ENCODE measurements at places on chromosomes 11 and 22.

- peak; percentile 82 for DNase-seq
These were observed 38.1 kb upstream of the LINC01488 start for GRCh38 chr11:69443138-69443967.

- no peak for DNase-seq
These were observed 33.6 kb upstream of the TUB start for GRCh38 chr11:8047382-8047781.

- DNase-seq: no peak
These were observed 1033.7 kb upstream of the CCDC90B start for GRCh38 chr11:84319863-84320262.

GRCh38 chr11:121372671-121373429 lies 79.3 kb upstream of the SORL1 start:
- no peak for DNase-seq

- peak; percentile 78 for DNase-seq
These were observed 31.7 kb downstream of the FAM181B start for GRCh38 chr11:82701847-82702520.

DNA sequence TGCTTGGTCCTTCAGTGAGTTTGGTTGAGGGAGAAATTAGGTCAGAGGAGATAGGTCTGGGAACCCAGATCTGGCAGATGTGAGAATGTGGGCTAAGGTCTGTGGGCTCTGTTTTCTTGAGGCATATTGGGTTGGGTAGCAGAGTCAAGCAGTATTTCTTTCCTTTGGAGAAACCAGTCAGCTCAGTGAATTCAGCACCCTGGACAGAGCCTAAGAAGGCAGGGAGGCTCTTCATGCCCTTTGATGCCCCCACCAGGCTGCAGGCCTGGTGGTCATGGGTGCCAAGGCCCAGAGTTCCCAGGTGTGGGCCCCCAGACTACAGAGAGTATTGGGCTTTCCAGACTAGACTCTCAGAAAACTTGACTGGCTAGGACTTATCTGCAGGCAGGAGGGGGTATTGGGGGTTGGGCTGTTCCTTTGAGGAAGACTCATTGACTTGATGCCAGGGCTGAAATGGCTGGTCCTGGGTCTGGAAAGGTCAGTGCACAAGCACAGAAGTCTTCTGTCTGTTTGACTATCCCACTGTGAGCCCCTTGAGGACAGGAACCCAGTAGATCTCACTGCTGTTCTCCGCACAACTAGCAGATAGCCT lies 45.3 kb upstream of the NECTIN1 start:
- no peak for DNase-seq

DNA sequence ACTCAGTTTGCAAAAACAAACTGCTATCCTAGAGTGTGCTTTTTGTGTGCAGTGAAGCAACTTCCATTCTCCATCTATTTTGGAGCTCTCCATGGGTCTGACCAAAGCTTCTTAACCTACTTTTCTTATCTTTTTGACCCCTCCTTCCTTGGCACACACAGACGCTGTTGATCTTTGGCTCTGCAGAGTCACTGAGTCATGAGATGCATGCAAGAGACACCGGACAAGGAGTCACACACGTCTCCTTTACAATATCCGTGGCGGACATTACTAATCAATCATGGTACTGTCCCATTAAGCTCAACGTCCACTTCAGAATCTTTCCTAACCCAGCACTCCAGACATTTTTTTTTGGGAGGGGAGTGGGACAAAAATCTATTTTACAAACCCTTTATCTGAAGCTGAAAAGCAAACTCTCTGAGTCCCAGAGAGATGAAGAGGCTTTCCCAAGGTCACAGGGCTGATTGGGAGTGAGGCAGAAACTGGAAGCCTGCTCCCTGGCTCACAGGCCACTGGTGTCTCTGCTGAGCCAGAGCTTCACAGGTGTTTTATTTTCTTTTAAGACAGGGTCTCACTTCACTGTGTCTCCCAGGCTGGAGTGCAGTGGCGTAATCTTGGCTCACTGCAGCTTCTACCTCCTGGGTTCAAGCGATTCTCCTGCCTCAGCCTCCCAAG lies 165.8 kb upstream of the SYT13 start:
- no peak for DNase-seq

GRCh38 chr11:12284316-12285050 lies 92.9 kb upstream of the PARVA start:
- no peak for DNase-seq

DNA sequence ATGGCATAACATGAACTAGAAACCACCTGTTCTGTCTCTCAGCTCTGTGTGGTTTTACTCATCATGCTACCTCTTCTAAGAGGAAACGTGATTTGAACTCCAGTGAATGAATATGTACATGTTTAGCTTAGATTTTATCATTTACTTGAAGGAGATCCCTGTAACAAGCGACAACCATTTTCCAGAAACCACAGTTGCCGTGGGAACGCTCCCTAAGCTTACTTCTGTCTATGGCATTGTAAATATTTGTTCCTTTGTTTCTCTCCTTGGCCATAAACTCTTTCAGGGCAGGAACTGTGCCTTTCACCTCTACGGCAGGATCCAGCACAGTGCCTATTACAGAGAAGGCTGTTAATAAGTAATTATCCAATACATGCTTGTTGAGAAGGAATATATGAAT lies 17.1 kb upstream of the TPH1 start:
- DNase-seq: peak; percentile 10

- no peak for DNase-seq
These were observed 236.4 kb downstream of the BUD13 start for GRCh38 chr11:116536416-116536815.

DNA sequence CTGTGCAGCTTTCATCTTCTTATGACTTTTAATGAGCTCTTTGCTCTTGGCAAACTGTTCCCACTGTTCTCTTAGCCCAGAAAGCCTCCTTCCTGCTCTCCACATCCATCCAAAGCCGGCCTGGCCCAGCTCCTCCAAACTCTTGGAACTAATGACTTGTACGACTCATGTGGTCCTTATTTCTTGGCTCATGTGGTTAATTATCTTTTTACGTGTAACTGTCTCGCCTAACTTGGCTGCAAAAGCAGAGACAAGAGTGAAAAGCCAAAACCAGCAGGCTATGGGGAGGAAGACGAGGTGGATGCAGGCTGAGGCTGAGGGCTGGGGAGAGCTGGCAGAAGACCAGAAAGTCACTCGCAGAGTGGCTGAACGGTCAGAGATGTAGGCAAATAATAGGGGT lies 5.5 kb downstream of the CSNK2A3 start:
- no peak for DNase-seq

DNA sequence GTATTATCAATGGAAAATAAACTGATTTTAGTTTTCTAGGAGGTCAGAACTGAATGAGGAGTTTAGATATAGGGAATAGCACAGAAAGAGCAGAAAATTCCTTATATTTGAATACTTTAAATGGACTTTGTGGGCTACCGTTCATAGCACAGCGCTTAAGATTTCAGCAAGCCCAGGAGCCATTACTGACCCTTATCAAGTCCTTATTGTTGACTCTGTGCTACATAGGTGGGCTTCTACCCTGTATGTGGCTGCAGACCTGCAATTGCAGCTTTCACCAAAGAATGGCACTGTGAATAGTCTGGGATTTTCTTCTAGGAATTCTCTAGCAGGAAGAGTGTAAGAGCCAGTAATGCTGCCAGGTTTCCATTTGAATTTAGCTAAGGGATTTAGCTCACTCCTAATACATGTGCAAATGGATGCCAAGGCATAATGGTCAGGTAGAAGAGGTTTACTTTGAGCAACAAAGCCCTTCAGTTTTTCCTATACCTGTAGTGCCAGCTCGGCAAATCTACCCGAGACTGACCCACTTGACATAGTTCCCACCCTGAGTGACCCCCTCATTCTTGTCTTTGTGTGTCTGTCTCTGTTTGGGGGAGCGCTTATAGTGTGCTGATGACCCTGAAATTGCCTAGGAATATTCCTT lies 42.5 kb upstream of the DLAT start:
- no peak for DNase-seq

GRCh38 chr22:47631571-47632102 lies 869.2 kb downstream of the TBC1D22A start:
- peak; percentile 89 for DNase-seq

GRCh38 chr22:40432157-40432556 lies 61.8 kb downstream of the SGSM3 start:
- no peak for DNase-seq

DNA sequence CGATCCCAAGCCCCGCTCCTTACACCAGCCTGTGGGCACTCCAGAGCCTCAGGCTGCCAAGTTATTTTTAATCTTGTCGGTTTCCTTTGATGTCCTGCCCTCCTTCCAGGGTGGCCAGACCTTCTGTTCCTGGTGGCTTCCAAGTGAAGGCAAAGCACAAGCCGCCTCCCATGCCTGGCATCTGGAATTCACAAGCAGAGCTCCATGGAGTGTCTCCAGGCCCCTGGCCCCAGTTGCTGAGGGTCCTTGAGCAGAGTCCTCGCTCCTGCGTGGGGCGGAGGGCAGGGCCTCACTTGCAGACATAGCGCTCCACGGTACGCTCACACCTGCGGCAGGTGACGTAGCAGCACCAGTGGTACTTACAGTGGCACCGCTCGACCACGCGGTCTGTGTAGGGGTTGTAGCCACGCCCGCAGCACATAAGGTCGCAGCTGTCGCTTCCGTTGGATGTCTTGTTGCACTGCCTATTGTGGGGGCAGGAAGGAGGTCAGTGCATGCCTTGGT lies 19.5 kb downstream of the WNT11 start:
- no peak for DNase-seq

DNA sequence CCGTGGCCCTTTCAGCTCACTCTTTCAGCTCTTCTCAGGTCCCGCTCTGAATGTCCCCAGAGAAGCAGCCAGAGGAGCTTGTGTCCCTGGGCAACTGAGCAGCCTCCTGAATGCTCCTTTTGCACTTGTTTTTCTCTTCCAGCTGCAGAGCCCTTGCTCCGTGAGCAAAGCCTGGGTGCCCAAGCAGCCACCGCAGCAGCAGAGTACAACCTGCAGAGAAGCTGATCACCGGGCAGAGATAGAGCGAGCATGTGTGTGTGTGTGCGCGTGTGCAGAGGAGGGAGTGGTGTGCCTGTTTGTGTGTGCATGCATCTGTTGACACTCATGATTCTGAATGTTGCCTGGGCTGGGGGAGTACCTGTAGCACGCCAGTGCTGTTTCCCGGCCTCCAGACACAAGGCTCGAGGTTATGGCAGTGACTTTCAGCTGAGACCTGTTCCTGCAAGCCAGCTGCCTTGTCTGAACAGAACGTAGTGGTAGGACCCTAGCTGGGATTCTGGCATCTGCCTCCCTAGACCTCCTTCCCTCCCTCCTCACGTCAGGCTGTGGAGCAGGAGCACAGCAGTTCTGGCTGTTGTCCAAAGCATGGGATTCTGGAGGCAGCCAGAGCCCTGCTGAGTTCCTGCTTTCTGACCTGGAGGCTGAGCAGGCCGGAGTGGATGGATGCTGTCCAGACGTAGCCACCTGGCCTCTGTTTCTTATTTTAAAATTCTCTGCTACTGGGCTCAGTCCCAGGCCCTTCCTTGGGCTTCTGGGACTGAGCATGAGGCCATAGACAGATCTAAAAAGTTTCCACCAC lies 4.5 kb upstream of the MAPK8IP1 start:
- DNase-seq: no peak

GRCh38 chr22:17106785-17107546 lies 14.2 kb downstream of the TMEM121B start:
- DNase-seq: no peak

GRCh38 chr22:42945736-42946135 lies 69.2 kb downstream of the PACSIN2 start:
- no peak for DNase-seq

Measured in NCI-H1105 treated with DMSO at 0.1 percent for 48 hours (cell line).